ENCODE measurements at places on chromosomes 11 and 22. TPM values are rescaled to one million over a fixed set of nuclear protein-coding genes. Genes with fewer than 3 reads are reported as not detected.
A peak's percentile ranks its signal among the peaks of the same experiment; 100 is the strongest.

Gene TMEM225
- total RNA-seq = not detected

Gene PARVA
- total RNA-seq = 158 TPM

Gene GLYAT
- not detected for total RNA-seq

Gene MCM5
- total RNA-seq = 49.6 TPM

GRCh38 chr11:77851503-77851902 is 30.6 kb downstream of the AAMDC start:
- DNase-seq = no peak

- DNase-seq = no peak
Observed at GRCh38 chr11:65776196-65776595, 4.6 kb downstream of the AP5B1 start.

Gene TSSK2
- not detected for total RNA-seq

DNA sequence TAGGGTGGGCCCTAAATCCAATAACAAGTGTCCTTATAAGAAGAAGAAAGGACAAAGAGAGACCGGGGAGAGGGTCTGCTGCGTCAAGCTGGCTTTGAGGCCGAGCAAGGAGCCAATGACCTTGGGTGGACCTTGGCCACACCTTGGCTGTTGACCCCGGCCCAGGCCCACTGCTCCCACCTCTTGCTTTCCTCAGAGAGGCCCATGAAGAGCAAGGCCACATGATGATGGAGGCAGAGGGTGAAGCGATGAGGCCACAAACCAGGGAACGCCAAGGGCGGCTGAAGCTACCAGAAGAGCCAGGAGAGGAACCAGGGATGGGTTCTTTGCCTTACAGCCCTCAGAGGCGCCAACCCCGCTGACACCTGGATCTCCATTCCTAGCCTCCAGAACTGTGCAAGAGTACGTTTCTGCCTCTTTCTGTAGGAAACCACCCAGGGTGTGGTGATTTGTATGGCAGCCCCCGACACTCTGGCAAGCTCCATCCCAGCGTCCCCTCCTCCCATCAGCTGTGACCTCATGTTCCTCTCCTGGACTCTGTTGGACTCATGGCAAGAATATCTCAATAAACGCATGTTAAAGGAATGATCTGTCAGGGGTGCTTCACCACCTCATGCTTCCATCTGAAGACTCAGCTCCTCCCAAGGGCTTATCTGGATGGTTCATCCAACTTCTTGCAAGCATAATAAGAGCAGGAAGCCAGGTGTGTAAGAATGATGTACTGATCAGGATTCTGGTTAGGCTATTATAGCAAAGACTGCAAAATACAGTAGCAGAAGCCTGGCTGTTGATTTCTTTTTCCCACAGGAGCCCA is 41.6 kb upstream of the LINC01488 start:
- peak; percentile 68 for DNase-seq

DNA sequence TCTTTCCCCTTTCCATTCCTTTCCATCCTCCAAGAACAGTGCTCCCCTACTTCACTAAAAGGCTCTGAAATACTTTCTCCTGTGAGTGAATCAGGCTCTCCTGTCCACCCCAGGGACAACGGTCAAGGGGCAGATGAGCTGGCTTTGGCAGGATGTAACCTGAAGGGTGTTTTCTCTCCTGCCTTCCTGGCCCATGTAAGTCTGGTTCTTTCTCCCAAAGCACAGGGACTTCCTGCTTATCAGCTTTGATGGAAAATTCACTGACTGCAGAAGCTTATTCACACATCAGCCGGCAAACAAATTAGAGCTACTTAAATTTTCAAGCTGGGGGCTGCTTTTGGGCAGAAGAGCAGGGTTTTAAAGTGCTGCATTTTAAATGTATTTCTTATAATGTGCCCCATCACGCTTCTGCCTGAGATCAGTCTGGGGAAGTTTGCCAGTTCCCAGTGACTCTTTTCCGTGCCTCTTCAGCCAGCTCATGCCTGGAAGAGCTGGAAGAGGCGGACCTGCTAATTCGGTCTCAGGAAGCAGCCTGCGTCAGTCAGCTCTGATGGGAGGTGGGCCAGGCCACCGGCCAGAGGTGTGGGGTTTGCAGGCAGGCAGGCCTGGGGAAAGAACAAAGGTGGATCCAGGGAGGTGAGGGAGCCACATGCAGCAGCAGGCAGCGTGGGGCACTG is 140.4 kb upstream of the TBCEL start:
- DNase-seq = no peak

- DNase-seq = no peak
Observed at GRCh38 chr11:115626414-115626813, 122.2 kb upstream of the CADM1 start.

DNA sequence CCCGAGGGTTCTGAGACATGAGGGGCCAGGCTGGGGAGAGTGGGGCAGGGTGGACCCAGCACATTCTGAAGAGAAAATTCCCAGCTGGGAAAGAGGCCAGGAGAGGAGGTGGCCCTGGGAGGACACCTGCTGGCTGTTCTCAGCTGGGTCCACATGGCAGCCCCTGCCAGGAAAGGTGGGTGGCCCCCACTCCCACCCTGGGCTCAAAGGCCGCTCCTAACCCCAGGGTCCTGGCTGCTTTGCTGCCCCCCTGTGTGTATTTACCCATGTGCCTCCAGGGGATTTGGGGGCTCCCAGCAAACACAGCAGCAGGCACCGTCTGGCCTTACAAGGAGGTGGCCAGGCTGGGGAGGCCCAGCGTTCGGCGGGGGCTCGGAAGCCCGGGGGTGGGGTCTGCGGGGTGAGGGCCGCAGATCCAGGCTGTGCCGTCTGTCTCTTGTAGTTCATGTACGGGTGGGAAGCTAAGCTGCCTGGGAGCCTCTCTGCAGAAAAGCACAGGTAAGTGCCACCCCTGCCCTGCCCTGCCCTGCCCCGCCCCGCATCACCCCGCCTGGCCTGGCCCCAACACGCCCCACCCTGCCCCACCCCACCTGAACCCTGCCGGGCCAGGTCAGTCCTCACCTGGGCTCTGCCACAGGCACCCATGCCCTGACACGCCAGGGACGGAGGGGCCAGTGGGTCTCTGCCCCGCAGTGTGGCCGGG is 10.6 kb downstream of the MUC5B start:
- peak; percentile 81 for DNase-seq

Gene TYR
- not detected for total RNA-seq

DNA sequence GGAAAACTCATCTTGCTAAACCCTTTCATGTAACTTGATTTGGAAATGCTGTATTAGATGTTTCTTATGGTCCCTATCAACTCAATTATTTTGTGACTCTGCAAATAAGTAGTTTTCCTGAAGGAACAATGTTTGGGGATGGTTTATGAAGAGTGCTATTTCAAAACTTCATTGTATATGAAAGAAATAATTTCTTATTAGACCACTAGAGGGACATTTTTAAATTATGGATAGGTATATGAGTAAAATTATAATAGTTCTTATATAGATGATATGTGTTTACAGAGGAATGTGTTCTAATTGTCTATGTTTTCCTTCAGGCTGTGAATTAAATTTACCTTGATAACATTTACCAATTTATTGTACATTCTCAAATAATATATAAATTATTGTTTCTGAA is 509.4 kb upstream of the RAG2 start:
- DNase-seq = no peak

Gene INS
- total RNA-seq = not detected

GRCh38 chr11:33643167-33643824 is 57.3 kb downstream of the C11orf91 start:
- no peak for DNase-seq

- peak; percentile 57 for DNase-seq
Observed at GRCh38 chr11:69494851-69495250, 13.4 kb downstream of the LINC01488 start.

DNA sequence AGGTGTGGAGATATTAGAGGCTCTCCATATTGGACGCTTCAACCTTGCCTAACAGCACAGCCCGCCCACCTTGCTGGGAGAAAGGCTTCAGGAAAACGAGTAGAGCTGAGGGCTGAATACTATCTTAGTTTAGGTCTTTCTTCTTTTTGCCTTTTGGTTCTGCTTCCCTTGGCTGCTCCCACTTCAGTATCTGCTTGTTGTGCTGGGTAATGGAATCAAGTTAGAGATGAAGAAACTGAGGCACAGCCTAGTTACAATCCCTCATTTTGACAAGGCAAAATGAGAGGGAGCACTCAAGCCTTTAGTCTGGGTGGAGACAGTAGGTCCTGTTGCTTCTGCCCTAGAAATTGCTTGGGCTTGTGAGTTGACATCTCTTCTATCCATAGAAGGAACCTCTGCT is 41.3 kb upstream of the HSD17B12 start:
- no peak for DNase-seq

GRCh38 chr22:46897246-46897623 is 134.8 kb downstream of the TBC1D22A start:
- no peak for DNase-seq

- DNase-seq = no peak
Observed at GRCh38 chr11:11946878-11947277, 61.5 kb downstream of the DKK3 start.

Gene OOSP4A
- not detected for total RNA-seq

Gene C22orf23
- total RNA-seq = not detected
